GM12878 (cell line): ENCODE measurements at places on chromosomes 1 and 21. TPM values are rescaled to one million over a fixed set of nuclear protein-coding genes. Genes with fewer than 3 reads are reported as not detected.

NBPF9 gene
- 11.3 and 11.8 TPM in 2 replicates for total RNA-seq

CLCNKB gene
- not detected in 2 replicates for total RNA-seq

CADM3 gene
- total RNA-seq: not detected in 2 replicates

HES3 gene
- not detected in 2 replicates for total RNA-seq

CALML6 gene
- 0.21 TPM in 1 of 2 replicates, not detected in the other for total RNA-seq

ZNF593OS gene
- total RNA-seq: not detected in 2 replicates

PDC gene
- not detected in 2 replicates for total RNA-seq

TESK2 gene
- total RNA-seq: 6.2 and 7.1 TPM in 2 replicates

ZMPSTE24 gene
- 32.1 and 32.6 TPM in 2 replicates for total RNA-seq

TMEM234 gene
- 6.2 and 10.9 TPM in 2 replicates for total RNA-seq

LCE2A gene
- not detected in 2 replicates for total RNA-seq

VAV3 gene
- total RNA-seq: 4.7 and 5.3 TPM in 2 replicates

LINGO4 gene
- not detected in 2 replicates for total RNA-seq

UBXN10 gene
- not detected in 2 replicates for total RNA-seq

CD247 gene
- total RNA-seq: 0.26 and 0.90 TPM in 2 replicates

DIRAS3 gene
- not detected in 2 replicates for total RNA-seq

SLC5A9 gene
- total RNA-seq: not detected in 2 replicates

HSPA13 gene
- 17.4 and 19.4 TPM in 2 replicates for total RNA-seq

TCHH gene
- total RNA-seq: not detected in 2 replicates

FOXO6 gene
- total RNA-seq: 0.13 TPM in 1 of 2 replicates, not detected in the other

KCNJ15 gene
- 0.46 and 0.56 TPM in 2 replicates for total RNA-seq

PARP1 gene
- 268 and 270 TPM in 2 replicates for total RNA-seq

PROX1 gene
- 0.13 and 0.44 TPM in 2 replicates for total RNA-seq

PATJ gene
- 11.4 and 13.6 TPM in 2 replicates for total RNA-seq

LCE1B gene
- total RNA-seq: 0.74 TPM in 1 of 2 replicates, not detected in the other

PIGV gene
- total RNA-seq: 10.4 and 10.7 TPM in 2 replicates

EPB41 gene
- total RNA-seq: 61.1 and 64.2 TPM in 2 replicates

OR6N1 gene
- not detected in 2 replicates for total RNA-seq

C1orf74 gene
- 3.4 and 3.5 TPM in 2 replicates for total RNA-seq

MRPL9 gene
- 89.5 and 103 TPM in 2 replicates for total RNA-seq

LRRC71 gene
- total RNA-seq: not detected in 2 replicates

FYB2 gene
- 0.08 TPM in 1 of 2 replicates, not detected in the other for total RNA-seq

CYYR1 gene
- total RNA-seq: 0.13 TPM in 1 of 2 replicates, not detected in the other

RHCE gene
- total RNA-seq: 0.18 TPM in 1 of 2 replicates, not detected in the other

AMY1B gene
- total RNA-seq: not detected in 2 replicates

GPA33 gene
- total RNA-seq: 0.21 and 0.88 TPM in 2 replicates

RHEX gene
- total RNA-seq: 7.7 and 11.4 TPM in 2 replicates

SNX7 gene
- total RNA-seq: 0.19 and 0.31 TPM in 2 replicates

AMY2A gene
- total RNA-seq: 0.35 TPM in 1 of 2 replicates, not detected in the other

EPHA8 gene
- not detected in 2 replicates for total RNA-seq
